Esophagus squamous epithelium (tissue), 5 donors: ENCODE measurements at places on chromosomes 16 and 17.

DNA sequence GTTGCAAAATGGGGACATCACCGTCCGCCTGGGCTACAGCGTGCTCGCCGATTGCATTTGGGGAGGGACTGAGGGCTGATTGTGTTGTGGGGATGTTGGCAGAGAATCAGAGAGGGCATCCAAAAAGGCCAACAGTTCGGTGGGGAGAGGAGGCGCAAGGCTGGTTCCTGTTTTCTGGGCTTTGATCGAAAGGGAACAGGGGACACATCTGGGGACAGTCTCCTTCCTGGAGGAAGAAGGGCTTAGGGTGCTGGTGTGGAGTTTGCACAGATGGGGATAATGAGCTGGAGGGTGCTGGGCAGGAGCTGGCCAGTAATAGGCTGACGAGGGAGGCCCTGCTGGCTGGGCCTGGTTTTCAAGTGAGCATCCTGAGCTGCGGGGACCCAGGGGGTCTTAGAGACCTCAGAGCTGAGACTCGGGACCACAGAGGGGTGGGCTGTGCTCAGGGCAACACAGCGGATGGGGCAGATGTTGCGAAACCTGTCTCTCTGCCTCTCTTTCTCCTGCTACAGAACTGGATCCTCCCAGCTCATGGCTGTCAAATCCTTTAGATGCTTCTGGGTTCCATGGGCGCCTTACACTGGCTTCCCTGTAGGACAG lies 288.7 kb downstream of the SEC14L1 start:
- no peak for DNase-seq

GRCh38 chr16:84941921-84942320 lies 69.4 kb downstream of the ZDHHC7 start:
- no peak for DNase-seq

- DNase-seq: no peak
Observed at GRCh38 chr16:51812945-51813344, 661.9 kb upstream of the SALL1 start.

- DNase-seq: no peak
Observed at GRCh38 chr17:18259621-18260331, 686 bp upstream of the MIEF2 start.

GRCh38 chr16:51939378-51939871 lies 607.5 kb downstream of the TOX3 start:
- no peak for DNase-seq

- DNase-seq: no peak
Observed at GRCh38 chr17:82252511-82253178, 20.9 kb downstream of the CSNK1D start.

- DNase-seq: no peak
Observed at GRCh38 chr17:16484445-16485175, 7.4 kb downstream of the LRRC75A start.

- no peak for DNase-seq
Observed at GRCh38 chr17:79135628-79136405, 61.2 kb downstream of the ENGASE start.

DNA sequence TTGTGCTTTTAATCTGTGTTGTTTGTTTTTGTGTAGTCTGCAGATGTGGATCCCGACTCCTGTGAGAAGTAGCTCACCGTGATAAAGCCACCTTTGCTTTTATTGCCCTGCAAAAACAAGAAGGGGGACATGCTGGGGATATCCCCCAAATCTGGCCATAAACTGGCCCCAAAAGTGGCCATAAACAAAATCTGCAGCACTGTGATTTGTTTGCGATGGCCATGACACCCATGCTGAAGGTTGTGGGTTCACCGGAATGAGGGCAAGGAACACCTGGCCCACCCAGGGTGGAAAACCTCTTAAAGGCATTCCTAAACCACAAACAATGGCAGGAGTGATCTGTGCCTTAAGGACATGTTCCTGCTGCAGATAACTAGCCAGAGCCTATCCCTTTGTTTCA lies 15.1 kb downstream of the AHSP start:
- no peak for DNase-seq

DNA sequence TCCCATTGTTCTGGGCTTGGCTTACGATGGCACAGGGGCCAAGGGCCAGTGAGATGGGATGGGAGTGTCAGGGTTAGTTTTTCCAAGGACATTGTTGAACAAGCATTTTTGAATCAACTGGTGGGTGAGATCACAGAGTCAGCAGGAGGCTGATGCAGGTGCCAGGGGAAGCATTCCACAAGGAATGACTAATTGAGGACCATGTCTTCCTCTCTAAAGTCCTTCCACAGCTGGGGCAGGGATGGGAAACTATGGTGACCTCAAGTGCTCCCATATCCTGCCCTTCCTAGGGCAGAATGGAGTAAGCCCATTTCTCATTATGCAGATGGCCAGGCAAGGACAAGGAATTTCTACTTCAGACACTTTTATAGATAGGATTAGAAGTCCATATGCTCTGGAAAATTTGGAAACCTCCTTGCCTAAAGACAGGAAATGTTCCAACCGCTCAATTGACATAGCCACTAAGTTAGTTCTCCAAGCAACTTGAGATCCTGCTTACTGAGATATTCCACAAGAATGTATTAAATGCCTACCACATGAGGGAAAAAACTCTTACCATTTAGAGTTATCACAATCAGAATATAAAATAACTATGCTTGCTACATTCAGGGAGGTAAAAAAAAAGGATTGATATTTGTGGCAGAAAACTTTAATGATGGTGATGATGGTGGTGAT lies 21.2 kb upstream of the ENGASE start:
- no peak for DNase-seq

- no peak for DNase-seq
Observed at GRCh38 chr17:78130437-78131101, at the start of gene TMC8. TSS of gene TMC8 (plus strand) at chr17:78130771. CDS start at chr17:78131589, 818 bp downstream.

DNA sequence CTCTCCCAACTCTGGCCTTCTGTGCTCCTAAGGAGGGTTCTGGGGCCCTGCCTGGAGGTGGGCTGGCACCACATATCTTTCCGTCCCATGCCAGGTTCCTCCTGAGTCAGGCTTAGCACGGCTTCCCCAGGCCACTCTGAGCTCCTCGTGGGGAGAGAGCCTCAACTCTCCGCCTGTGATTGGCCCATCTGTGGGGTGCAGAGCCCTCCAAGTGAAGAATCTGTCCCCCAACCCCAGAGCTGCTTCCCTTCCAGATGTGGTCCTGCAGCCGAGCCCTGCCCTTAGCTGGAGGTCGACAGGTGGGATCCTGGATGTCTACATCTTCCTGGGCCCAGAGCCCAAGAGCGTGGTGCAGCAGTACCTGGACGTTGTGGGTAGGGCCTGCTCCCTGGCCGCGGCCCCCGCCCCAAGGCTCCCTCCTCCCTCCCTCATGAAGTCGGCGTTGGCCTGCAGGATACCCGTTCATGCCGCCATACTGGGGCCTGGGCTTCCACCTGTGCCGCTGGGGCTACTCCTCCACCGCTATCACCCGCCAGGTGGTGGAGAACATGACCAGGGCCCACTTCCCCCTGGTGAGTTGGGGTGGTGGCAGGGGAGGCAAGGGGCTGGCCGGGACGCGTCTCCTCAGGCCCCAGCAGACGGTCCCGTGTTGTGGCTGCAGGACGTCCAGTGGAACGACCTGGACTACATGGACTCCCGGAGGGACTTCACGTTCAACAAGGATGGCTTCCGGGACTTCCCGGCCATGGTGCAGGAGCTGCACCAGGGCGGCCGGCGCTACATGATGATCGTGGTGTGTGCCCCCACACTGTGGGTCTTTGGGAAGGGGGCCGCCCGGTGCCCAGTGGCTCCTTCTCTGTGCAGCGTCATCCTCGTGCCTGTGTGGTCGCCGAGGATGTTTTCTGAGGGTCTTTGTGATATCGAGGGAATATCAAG lies 6.9 kb downstream of the GAA start:
- DNase-seq: no peak

- DNase-seq: no peak
Observed at GRCh38 chr16:27154705-27155521, 48.4 kb upstream of the KDM8 start.

DNA sequence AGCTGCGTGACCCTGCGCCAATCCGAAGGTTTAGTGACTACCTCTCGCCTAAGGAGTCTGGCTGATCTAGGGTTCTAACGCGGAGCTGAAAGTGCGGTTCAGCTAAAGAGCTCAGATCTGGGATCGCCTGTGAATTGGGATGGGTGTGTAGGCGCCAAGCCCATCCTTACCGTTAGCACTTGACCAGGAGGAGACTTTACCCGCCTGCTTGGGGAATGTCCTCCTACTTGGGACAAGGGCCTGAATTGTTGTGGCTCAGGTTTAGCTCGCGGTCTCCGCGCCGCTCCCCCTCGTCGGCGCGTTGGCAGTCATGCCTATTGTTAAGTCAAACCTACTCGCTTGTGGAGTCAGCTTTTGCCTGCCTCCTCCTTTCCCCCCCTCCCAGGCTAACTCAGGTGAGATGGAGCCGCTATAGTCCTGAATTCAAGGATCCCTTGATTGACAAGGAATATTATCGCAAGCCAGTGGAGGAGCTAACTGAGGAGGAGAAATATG lies 480 bp downstream of the MRPS7 start:
- no peak for DNase-seq

DNA sequence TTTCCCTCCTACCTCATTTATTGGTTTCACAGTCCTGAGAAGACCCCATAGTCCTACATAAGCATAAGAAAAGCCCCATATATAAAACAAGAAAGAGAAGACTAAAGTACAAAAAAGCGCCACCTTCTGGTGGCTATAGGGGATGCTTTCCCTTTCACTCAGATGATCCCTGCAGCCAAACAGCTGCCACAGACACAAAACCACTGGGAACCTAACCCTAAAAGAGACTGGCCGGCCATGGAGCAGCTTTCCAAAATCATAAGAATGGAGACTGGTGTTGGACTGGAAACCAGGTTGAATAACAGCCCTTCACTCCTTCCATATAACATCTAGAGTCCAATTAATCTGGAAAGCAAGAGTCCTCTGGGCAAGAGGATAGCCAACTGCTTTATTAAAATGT lies 11.4 kb downstream of the DYNC1LI2 start:
- no peak for DNase-seq

- DNase-seq: no peak
Observed at GRCh38 chr16:2523801-2524231, 3.6 kb downstream of the AMDHD2 start.

DNA sequence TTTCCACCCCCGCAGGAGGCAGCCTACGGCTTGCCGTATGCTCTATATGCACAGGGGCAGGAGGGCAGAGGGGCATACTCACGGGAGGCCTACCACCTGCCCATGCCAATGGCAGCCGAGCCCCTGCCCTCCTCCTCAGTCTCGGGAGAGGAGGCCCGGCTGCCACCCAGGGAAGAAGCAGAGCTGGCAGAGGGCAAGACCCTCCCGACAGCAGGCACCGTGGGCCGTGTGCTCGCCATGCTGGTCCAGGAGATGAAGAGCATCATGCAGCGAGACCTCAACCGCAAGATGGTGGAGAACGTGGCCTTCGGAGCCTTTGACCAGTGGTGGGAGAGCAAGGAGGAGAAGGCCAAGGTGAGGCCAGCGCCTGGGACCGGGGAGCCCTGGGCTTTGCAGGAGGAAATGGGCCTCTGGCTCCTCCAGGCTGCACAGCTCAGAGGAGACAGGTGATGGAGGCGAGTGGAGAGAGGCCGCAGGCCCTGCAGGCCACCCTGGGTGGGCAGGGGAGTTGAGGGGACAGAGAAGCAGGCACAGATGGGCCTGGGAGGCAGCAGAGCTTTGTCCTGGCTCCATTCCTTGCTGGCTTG lies 8.6 kb downstream of the SETD1A start:
- DNase-seq: no peak

- DNase-seq: no peak
Observed at GRCh38 chr16:51376080-51376479, 225.0 kb upstream of the SALL1 start.

- DNase-seq: no peak
Observed at GRCh38 chr17:17789828-17790636, 46.8 kb downstream of the SREBF1 start.

- DNase-seq: no peak
Observed at GRCh38 chr16:87410968-87411367, 18.8 kb downstream of the MAP1LC3B start.

- no peak for DNase-seq
Observed at GRCh38 chr16:88992351-88993165, 15.6 kb upstream of the CBFA2T3 start.

DNA sequence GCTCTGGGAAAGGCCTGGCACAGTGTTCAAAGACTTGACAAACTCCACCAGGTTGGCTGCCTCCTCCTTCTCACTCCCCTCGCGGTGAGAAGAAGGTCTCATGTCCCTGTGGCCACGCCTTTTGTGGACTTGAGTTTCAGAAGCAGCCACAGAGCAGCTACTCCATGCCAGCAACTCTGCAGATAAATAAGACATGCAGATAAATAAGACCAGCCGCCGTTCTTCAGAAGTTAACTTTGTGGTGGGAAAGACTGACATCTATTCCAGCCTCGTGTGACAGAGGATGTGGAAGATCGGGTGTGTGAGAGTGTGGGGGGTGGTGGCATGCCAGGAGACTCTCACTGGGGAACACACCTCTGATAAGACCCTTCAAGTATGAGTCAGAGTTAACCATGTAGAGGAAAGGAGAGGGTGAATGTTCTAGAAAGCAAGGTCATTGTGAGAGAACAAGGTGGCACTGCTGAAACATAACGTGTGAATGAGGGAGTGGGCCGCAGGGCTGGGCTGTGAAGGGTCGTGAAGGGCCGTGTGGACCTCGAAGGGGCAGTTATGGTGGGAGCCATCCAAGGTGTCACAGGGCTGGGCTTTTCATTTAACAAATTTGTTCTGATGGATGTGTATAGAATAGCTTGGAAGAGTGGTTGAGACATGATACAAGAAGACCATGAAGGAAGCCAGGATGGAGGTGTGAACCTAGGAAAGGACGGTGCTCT lies 830 bp downstream of the SPACA3 start:
- DNase-seq: no peak

- DNase-seq: no peak
Observed at GRCh38 chr17:20302246-20302917, 165.0 kb downstream of the LGALS9B start.

DNA sequence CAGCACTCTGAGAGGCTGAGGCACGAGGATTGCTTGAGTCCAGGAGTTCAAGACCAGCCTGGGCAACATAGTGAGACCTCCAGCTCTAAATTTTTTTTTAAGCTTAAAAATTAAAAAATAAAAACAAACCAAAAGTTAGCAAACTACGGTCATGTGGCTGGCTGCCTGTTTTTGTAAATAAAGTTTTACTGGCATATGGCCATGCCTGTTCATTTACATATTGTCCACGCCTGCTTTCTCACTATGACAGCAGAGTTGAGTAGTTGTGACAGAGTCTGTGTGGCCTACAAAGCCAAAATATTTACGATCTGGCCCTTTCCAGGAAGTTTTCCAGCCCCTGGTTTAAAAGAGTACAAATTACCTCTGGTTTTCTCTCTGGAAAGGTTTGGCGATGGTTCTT lies 3.3 kb downstream of the SLX4 start:
- no peak for DNase-seq

- DNase-seq: no peak
Observed at GRCh38 chr17:2814481-2815341, 18.5 kb downstream of the RAP1GAP2 start.
